ENCODE measurements at places on chromosomes 11 and 22. TPM values are rescaled to one million over a fixed set of nuclear protein-coding genes. Genes with fewer than 3 reads are reported as not detected.

The LDLRAD3 gene
- total RNA-seq: 14.9 TPM

- peak within 1 kb of the TSS; percentile 44 for H3K4me3 ChIP-seq
- no peaks in the 10 kb centered on the region for H3K36me3 ChIP-seq
- peaks cover 15% of the 10 kb centered on the region for H3K27me3 ChIP-seq
- no peak for DNase-seq
Measured at GRCh38 chr11:60951904-60952741, at the start of gene SLC15A3. Gene SLC15A3, minus strand, starts transcription at chr11:60952176. Its CDS starts 625 bp downstream, at chr11:60951551.

- no peak overlapping the region for H3K4me3 ChIP-seq
- no peaks in the 10 kb centered on the region for H3K36me3 ChIP-seq
- DNase-seq: no peak
Measured at GRCh38 chr11:69430566-69430965, 50.9 kb upstream of the LINC01488 start.

DNA sequence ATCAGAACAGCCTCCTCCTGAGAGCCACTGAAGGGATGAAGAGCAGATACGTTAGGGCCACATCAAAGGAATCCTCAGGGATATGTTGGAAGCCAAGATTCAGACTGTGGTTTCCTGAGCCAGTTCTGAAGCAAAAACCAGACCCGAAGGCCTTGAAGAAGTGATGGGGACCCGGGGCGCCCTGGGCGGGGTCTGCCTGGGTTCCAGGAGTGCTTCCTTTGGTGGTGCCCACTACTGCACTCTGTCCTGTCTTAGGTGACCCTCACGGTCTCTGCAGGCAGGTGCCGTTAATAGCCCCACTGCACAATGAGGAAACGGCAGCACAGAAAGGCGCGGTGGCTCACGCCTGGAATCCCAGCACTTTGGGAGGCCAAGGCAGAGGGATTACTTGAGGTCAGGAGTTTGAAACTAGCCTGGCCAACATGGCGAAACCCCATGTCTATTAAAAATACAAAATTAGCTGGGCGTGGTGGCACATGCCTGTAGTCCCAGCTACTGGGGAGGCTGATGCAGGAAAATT, 12.9 kb upstream of the SH3BP1 start:
- no peaks in the 10 kb centered on the region for H3K4me1 ChIP-seq
- H3K27ac ChIP-seq: no peak overlapping the region
- no peak overlapping the region for H3K4me3 ChIP-seq
- H3K27me3 ChIP-seq: no peaks in the 10 kb centered on the region
- no peak for DNase-seq

DNA sequence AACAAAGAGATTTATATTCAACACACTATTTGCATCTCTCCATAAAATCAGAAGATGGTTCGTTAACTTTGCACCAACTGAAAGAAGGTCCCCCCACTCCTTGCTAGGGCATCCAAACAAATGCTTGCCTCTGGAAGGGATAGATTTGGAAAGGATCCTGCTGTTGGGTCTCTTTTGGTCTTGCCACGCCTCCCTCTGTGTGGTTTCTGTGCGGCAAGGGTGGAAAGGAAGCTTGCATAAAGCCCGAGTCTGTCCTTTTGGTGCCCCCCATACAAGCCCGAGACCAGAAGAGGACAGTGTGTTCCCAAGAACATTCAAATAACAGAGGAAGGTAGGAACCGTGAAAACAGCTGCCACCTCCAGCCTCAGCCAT, 15.1 kb downstream of the SCGB1A1 start:
- peaks cover 27% of the 10 kb centered on the region for H3K4me1 ChIP-seq
- no peak for DNase-seq
- H3K4me3 ChIP-seq: no peak overlapping the region
- H3K27me3 ChIP-seq: no peaks in the 10 kb centered on the region

All from astrocyte (in vitro differentiated cells and primary cell).